ENCODE measurements at places on chromosomes 6 and 20. TPM values are rescaled to one million over a fixed set of nuclear protein-coding genes. Genes with fewer than 3 reads are reported as not detected.

Gene SLC44A4
- 17.5 TPM for total RNA-seq

Gene HRH3
- not detected for total RNA-seq

Gene PRDM13
- total RNA-seq, result not detected

Gene PPP1R3D
- total RNA-seq, result 5.2 TPM

Gene CAGE1
- total RNA-seq, result not detected

Gene POLR1H
- total RNA-seq, result 27.3 TPM

Gene NHSL1
- total RNA-seq, result 86.5 TPM

Gene RAD21L1
- total RNA-seq, result not detected

Gene DDO
- not detected for total RNA-seq

GRCh38 chr20:31454361-31454760 lies 13.9 kb downstream of the DEFB123 start:
- DNase-seq, result no peak

GRCh38 chr6:106732376-106732940 lies 103.1 kb downstream of the QRSL1 start:
- DNase-seq, result no peak

GRCh38 chr6:40788661-40789655 lies 201.8 kb upstream of the LRFN2 start:
- no peak for DNase-seq

GRCh38 chr6:7256785-7257184 lies 56.2 kb downstream of the SSR1 start:
- no peak for DNase-seq

- DNase-seq, result no peak
Measured at GRCh38 chr6:96570053-96570452, 7.1 kb downstream of the FHL5 start.

DNA sequence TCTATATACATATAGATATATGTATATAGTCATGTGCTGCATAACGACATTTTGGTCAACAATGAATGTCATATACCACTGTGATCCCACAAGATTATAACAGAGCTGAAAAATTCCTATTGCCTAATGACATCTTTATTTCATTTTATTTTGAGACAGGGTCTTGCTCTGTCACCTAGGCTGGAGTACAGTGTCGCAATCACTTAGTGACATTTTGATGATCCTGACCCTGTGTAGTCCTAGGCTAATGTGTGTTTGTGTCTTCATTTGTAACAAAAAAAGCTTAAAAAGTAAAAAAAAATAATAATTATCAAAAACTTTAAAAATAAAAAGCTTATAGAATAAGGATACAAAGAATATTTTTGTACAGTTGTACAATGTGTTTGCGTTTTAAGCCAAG lies 4.0 kb upstream of the FAM8A1 start:
- no peak for DNase-seq

- no peak for DNase-seq
Measured at GRCh38 chr6:84037425-84038089, 4.0 kb downstream of the MRAP2 start.

DNA sequence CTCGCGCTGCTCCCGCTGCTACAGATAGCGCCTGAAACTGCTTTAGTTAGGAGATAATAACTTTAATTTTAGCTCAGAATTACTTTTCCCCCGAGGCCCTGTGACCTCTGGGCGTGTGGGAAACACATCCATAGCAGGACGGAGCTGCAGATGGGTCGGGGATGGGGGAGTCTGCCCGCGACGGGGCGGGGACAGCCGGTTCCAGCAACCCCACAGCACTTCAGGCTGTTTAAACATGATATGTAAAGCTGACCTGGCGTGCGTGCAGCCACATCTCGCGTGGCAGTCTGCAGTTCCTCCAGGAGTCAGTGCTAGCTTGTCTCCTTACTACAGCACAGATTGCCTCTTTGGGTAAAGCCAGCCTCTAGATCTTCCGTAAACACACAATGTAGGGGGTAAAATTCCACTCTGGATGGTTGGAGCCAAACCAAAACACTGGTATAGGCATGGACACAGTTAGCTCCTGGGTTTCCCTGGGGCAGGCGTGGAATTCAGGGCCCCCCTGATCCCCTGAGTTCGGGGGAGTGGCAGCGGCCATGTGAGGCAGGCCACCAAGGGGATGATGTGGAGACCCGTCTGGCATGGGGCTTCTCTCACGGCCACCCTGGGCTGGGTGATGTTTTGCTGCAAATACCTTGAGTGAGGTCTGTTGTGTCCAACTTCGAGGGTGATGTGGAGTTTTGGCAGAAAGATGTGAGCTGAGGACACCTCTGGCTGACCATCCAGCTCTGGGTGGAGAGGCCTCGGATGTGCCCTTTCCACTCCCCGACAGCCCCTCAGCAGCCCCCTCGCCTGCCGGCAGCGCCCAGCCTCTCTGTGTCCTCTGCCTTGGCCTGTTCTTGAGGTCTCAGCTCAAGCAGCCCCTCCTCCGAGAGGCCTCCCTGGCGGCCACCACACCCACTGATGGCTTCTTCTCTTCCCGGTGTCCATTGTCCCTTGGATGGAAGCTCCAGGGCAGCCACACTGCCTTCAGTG lies 214.5 kb downstream of the TAF4 start:
- no peak for DNase-seq

DNA sequence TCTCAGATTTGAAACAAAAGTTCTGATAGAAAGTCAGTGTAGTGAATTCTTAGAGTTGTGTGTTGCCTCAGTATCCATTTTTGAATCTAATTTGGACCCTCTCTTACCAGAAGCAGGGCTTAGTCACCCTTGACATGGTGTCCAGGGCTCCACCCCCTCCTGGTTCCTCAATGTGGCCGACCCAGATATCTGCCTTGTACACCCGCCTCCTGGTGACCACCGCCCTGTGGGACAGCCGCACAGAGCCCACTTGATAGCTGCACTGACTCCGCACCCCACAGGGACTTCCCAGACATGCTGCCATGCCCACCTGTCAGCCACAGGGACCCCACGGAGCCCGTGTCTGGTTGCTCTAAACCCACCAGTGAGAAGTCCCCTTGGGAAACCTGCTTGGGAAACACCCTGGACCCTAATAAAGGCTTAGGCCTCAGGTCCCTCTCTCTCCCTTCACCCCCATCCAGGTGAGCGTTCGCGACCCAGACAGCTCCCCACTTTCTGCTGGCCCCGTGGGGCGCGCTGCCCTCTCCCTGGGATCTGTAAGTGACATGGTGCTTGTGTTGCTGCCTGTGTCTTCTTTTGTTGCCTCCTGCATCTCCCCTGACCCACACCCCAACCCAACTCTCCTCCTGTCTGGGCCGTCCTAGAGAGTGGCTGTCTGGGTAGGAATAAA lies 47.2 kb upstream of the SYNDIG1 start:
- no peak for DNase-seq

DNA sequence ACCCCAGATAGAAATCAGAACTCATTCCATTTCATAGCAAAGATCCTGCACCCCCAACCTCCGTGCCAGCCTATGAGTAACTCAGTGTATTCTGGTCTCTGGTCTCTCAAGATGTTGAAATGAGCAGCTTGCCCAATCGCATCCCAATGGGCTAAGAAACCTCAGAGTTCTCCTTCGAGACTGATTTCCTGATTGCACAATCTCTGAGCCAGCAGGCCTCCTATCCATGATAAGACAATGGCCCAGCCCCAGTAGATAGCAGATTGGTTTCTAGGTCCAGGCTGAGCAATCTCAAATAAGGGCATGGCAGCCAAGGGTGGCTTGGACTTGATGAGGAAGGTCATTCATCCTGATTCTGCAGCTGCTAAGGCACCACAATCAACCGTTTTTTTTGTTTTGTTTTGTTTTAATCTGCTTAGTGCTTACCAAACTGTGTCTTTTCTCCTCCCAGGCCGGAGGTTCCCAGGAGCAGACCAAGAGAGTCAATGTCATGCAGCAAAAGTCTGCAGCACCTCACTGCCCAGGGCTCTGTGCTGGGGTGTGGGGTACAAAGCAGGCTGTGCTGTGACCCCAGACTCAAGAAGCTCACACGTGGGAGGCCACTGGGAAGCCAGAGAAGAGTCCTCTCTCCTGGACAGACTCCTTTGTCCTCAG lies 125.1 kb upstream of the NXT1 start:
- no peak for DNase-seq

DNA sequence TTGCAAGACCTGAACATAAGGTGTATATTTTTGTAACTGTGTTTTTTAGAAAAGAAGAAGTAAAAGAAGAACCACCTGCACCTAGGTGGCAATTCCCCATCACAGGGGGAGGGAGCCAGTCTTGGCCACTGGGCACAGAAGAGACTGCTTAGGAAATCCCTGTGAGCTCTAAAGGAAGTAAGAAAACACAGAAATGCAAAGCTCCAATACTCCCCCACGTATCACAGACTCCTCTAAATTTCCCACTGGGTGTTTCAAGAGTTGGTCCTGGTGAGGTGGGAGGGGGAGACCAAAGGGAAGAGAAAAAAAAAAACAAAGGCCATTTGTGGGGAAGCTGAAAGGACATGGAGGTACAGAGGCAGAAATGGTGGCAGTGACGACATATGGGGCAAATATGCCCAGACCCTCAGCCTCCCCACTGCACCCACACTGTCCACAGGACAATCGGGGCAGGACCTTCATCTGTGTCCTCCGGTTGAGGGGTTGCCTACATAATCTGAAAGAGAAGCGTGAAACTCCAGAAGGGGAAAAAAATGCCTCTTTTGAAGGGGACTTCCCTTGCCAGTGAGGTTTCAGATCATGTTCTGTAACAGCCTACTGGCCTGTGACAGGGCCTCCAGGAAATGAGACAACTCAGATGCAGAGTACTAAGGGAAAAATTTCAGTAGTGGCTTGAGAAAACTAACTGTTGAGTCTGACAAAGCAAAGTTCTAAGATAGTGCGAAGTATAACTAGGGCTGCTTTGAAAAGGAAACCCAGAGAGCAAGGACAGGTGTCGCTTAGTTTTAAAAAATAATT lies 226.2 kb upstream of the MARCKS start:
- no peak for DNase-seq

- DNase-seq, result no peak
Measured at GRCh38 chr20:22752324-22752723, 168.0 kb upstream of the FOXA2 start.

DNA sequence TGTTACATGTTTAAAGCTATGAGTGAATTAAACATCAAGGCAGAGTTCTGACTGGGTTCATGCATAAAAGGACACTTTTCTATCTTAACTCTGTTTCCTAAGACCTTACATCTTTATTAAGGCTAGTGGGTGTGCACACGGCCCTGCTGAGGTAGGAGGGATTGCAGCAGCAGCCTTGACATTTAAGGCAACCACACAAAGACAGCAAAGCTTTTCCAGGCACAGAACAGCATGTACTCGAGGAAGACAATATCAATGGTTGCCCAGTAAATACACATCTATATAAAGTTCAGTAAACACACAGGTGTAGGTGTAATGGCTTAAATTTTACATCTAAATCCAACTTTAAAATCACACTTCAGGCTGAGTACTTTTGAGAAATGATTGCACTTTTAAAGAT lies 79.8 kb upstream of the LOC128125822 start:
- DNase-seq, result no peak

DNA sequence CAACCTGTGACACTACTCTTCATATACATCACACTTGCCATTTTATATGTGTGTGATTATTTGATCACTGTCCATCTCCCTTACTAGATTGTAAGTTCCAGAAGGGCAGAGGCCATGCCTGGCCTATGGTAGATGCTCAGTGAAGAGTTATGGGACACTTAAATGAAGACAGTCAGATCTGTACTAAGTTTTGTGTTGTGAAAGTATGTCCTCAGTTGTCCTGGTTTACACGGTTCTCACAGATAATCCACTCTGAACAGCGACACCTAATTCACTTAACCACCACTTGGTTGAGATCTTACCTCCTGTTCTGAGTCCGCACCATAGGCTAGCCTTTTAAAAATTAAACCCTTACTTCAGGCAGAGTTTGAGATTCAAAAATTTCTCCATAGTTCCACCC lies 434.1 kb upstream of the SOX4 start:
- DNase-seq, result no peak

DNA sequence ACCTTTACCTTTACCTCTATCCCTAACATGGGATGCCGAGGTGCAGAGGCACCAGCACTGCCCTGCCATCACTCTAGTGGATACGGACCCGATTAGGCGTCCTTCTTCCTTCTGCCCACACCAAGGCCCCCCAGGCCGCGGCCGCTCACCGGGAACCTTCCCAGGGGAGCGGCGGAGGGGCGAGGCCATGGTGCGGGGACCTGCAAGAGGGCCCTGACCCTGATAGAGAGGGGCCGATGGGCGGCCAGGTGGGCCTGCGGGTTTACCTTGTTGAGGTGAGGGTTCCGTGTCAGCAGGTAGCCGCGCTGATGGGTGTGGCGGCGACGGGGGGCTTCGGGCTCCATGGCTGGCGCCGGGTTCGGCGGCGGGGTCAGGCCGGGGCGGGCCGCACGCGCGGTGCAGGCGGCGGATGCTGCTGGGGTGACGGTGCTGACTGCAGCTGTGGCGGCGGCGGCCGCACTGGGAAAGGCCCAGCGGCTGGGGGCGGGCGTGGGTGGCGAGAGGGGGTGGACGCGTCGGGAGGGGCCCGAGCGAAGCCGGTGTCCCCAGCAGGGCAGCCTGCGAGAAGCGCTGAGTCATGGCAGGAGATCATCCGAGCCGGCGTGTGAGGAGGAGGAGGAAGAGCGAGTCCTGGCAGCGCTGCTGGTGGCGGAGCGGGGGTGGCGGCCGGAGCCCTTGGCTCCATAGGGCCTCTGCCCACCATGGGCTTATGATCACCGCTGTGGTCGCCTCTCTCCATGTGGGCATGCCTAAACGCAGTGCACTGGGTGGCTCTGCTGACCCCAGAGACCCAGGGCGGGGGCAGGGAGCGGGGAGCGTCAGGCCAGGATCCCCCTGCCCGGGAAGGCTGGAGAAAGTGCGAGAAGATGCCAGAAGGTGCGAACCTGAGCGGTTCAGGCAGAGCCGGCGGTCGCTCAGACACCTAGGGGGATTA lies at the start of gene ME1:
TSS of gene ME1 (minus strand) at position 441 of the 934 bp plus-strand sequence. CDS start at position 344, 97 bp downstream.
- peak; percentile 52 for DNase-seq

GRCh38 chr6:140079328-140079727 lies 704.9 kb upstream of the CITED2 start:
- DNase-seq, result no peak

DNA sequence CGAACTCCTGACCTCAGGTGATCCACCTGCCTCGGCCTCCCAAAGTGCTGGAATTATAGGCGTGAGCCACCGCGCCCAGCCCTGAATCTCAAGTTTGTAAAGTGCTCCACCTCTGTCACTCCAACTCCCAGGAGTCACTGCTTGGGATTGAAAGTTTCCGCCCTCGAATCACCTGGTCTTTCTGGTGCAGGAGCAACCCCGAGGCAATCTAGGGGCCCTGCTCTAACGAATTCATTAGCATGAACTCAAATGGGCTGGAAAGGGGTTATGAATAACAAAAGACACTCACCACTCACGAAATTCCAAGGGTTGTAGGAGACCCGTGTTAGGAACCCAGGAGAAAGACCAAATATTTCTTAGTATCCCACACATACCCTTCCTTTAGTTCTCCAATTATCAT lies 26.1 kb downstream of the RBCK1 start:
- DNase-seq, result no peak

DNA sequence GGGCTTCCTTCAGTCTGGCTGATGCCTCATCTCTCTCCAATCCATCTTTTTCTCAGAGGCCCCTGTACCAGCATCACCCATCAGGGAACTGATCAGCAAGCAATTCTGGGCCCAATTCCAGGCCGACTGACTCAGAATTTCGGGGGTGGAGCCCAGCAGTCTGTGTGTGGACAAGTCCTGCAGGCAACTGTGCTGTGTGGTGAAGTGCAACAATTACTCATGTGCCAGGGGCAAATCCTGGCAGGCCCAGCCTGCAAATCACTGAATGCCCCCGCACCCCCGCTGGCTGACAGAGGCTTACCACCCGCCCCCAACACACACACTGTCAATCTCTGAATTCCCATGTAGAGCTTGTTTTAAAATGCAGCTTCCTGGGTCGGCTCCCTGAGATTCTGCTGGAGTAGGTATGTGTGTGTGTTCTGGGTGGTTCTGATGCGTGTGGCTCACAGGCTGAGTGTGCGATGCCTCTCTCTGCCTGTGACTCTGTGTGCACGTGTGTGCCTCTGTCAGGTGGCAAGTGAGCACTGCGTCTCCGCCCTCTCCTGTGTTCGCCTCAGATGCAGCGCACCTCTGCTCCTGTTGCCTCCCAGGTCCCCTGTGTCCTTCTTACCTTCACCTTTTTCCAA lies 45.4 kb downstream of the SSR1 start:
- DNase-seq, result no peak
